ENCODE measurements at places on chromosomes 7 and 10.

DNA sequence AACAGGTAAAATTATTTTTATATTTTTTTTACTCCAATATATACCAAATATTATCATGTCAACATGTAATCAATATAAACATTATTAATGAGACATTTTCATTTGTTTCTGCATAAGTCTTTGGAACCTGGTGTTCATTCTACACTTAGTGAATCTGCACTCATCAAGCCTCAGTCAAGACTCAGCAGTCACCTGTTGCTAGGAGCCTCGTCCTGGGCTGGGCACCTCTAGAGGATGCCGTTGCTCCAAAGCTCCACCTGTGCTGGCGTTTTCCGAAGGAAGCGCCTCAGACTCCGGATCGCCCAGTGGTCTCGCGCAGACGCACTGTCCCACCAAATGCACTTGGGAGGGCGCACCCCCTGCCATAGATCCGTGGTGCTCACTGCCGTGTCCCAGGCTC lies 604.7 kb upstream of the MKI67 start:
- no peak for DNase-seq

- DNase-seq = no peak
These were observed 52.0 kb downstream of the ZNF22 start for GRCh38 chr10:45052700-45053099.

DNA sequence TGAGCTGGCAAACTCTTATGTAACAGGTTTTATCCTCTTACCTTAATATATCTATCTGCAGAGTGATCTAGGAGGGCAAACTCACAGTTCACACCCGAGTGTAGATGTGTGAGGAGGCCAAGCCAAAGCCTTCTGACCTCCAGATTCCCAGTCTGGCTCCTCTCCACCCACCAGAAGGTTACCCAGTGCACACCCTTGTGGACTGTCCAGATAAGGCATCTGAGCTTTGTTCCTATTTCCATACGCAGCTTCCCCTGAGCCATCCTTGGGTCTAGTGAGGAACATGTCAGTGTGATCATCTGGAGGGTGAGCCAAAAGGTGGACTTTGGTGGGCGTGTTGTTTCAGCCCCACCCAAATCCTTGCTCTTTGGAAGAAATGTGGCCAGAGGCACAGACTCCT lies 203.0 kb upstream of the MEOX2 start:
- no peak for DNase-seq

GRCh38 chr10:75616874-75617478 lies 185.6 kb downstream of the LRMDA start:
- DNase-seq = no peak

DNA sequence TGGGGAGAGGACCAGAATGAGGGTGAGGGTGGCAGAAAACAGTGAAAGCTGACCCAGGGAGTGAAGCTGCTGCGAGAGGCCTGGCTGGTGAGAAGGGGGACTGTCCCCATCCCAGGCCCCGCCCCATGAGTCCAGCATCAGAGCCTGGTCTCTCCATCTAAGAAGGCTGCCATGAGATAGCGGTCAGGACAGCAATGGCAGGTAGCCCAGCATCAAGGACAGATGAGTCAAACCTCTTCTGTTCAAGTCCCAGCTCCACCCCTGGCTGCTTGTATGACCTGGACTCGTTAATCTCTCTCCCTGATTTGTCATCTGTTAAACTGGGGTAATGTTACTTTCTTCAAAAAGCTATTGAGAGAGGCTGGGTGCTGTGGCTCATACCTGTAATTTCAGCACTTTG lies 22.2 kb downstream of the GPNMB start:
- no peak for DNase-seq

- peak; percentile 45 for DNase-seq
These were observed 1.4 kb downstream of the CPXM2 start for GRCh38 chr10:123890226-123890625.

GRCh38 chr10:102605712-102606111 lies 38.6 kb upstream of the TRIM8 start:
- DNase-seq = no peak

DNA sequence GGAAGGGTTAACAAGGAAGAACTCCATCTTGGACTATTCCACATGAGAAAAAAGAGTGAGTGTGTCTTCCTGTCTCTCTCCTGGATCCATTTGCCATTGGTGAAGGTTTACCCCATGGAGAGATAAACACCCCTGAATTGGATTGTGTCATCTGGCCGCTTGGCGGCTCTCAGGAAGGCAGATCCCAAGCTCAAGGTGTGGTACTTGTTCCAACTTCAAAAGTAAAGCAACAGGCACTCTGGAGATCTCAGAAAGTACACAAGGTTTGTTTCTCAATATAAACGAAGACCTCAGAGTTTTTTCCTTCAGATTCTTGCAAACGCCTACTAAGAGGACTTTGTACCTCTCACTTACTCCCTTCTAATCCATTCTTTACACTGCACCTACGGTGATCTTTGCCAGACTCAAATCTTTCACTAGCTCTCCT lies 116.7 kb downstream of the REEP3 start:
- DNase-seq = no peak

GRCh38 chr7:80884511-80885195 lies 34.2 kb downstream of the SEMA3C start:
- DNase-seq = no peak

- no peak for DNase-seq
These were observed 47.9 kb downstream of the CSGALNACT2 start for GRCh38 chr10:43186150-43186549.

- no peak for DNase-seq
These were observed 114.2 kb downstream of the EGFR start for GRCh38 chr7:55132890-55133551.

GRCh38 chr7:158894825-158895224 lies 38.5 kb downstream of the DYNC2I1 start:
- DNase-seq = no peak

GRCh38 chr10:29888321-29888720 lies 171.1 kb downstream of the JCAD start:
- no peak for DNase-seq

DNA sequence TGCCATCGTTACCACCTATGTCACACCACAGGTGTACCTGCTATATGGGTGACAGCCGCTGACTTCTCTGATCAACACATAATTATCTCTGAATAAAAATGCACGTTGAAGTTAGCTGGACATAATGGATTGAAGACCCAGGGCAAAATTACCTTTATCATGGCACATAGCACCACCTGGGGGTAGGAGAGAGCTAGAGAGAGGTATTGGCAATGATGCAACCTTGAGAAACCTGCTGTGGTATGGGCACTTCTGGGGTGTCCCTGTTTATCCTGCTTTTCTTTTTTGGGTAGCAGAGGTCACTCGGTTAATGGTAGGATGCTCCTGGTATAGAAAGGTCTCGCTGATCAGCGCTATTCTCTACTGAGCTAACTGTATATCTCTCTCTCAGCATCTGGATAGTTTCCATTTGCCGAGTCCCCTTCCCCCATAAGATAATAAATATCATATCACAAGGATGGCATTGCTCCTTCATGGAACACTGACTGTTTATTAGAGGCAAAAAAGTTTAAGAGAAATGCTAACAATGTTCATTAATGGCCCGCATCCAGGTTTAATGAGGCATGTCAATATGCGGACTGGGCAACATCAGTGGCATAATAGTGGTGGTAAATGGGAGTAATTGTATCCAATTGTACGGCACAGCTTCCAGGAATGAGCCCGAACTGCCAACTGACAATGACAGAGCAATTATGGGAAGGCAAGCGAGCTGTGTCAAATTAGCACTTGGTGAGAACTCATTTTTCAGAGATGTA lies 323.1 kb downstream of the TFEC start:
- no peak for DNase-seq

DNA sequence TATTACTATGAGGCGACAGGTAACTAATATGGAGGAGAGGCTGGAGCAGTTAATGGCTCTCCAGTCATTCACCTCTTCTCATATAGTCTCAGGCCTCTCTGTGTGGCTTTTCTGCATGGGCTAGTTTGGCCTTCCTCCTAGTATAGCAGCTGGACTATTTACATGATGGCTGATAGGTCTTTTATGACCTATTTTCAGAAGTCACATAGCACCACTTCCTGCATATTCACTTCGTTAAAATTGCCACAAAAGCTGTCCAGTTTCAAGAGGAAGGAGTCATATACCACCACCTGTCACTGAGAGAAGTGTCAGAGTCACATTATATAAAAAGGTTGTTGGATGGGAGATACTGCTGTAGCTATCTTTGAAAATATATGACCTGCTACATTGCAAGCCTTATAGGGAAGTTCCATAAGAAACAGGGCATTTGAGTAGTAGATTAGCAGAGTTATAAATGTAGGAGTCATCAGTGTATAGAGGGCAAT lies 8.0 kb upstream of the DMTF1 start:
- DNase-seq = no peak

- DNase-seq = no peak
These were observed 389.8 kb upstream of the SORCS1 start for GRCh38 chr10:107554333-107554732.

- no peak for DNase-seq
These were observed 579 bp downstream of the RBM33 start for GRCh38 chr7:155644971-155645509.

DNA sequence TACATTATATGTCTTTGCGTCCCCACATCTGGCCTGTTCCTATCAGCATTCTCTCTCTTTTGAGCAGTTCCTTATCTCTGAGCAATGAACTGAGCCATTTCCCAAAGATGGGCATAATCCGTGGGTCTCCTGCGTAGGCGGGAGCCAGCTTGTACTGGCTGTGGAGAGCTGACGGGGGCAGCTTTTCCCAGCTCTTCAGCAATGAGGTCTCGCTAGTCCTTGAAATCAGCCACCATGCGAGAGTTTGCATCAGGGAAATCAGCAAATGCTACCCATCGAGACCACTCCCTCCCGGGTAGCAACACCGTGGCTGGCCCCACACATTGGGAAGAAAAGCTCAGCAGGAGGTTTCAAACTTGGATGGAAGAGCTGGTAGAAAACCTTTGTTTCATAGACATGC lies 51.9 kb upstream of the FAM180A start:
- no peak for DNase-seq

- no peak for DNase-seq
These were observed 1.2 kb downstream of the EN2 start for GRCh38 chr7:155458878-155459699.

DNA sequence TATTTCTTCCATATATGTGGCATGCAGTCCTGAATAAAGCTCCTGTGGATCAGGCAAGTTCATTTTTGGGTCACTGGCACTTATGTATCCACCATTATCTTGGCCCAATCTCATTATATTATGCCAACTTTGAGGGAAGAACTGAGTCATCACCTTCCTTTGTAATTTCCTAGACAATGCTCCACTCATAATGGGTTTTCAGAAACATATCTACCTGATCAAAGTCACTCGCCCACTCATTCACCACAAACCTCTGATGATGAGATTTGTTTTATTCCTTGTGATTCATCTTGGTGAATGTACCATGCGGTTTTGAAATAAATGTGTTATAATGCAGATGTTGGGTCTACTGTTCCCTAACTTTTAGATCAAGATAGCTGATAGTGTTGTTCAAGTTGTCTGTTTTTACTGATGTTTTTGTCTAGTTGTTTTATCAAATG lies 525.8 kb downstream of the KIF20B start:
- no peak for DNase-seq

- DNase-seq = no peak
These were observed 130.1 kb downstream of the MALRD1 start for GRCh38 chr10:19178675-19179074.

GRCh38 chr10:13815756-13816155 lies 229.0 kb downstream of the PRPF18 start:
- no peak for DNase-seq

GRCh38 chr7:96303686-96304443 lies 18.0 kb downstream of the SLC25A13 start:
- DNase-seq = no peak

DNA sequence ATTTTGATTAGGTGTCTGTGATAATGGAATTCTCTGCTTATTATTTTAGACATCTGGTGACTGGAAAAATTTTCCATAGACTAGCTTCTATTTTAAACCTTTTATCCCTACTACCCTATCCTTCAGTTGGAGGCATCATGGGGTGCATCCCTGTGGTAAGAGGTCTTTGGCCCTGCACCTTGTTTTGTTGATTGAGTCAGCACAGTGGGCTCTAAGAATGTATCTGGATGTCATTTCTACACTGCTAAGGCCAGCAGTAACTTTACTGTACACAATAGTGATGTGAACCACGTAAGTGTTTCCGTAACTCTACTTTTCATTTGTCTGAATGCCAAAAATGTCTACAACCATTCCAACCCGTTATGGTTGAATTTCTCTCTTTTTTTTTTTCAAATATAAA lies 75.6 kb downstream of the ADAM22 start:
- no peak for DNase-seq

DNA sequence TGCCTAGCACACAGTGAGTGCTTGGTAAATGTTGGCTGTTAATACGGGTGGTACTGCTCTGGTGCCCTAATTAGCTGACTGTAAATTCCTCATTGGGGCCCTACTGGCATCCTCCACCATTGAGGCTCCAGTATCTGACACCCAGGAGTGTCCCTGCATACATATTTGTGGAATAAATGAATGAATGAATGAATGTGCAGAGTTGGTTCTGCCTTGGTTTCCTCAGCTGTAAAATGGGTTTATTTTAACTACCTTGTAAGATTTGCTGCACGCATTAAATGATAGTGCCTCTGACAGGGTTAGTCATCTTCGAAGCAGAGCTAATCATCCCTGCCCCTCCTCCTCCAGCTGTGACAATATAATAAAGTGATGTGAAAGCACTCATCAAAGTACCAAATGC lies 45.8 kb downstream of the ALDH18A1 start:
- no peak for DNase-seq

DNA sequence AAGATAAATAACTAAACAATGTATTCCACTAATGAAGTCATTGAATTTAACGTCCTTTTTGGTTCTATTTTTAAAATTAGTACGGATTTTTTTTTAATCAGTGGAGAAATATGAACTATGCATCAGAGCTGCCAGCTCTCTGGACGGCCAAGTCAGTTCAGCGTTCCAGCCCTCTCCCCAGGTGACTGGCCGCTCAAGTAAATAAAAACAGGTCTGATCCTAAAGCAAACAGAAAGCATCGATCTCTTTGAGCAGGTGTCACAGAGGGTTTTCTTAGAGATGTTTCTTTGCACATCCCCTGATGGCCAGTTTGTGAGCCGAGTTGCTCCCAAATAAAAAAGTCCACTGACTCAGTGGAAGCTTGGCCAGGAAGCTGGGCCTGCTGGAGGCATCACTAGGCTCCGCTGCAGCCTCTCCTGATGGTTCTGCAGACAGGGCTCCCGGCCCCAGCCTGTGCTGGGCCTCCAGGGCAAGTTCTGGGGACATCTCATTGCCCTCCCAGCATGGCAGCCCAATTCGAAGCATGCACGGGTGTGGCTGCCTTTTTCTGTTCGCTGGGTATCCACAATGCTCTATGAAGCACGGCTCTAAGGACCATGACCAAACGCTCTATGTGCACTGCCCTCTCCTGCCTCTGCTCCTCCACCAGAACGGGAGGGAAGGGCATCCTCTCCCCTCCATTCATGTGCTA lies 74.7 kb upstream of the PPP2R2D start:
- no peak for DNase-seq

All from suprapubic skin (tissue), 4 donors.